Purkinje cell (primary cell): ENCODE measurements at places on chromosomes 2 and 18. TPM values are rescaled to one million over a fixed set of nuclear protein-coding genes. Genes with fewer than 3 reads are reported as not detected.

The ASB18 gene
- polyA plus RNA-seq = 0.62 TPM in 1 of 2 replicates, not detected in the other

The PLCD4 gene
- 12.3 and 13.9 TPM in 2 replicates for polyA plus RNA-seq

The SLC30A3 gene
- 6.0 TPM in 1 of 2 replicates, not detected in the other for polyA plus RNA-seq

The PAIP2B gene
- 1.2 and 1.4 TPM in 2 replicates for polyA plus RNA-seq

The SRD5A2 gene
- not detected in 2 replicates for polyA plus RNA-seq

The CXCR4 gene
- polyA plus RNA-seq = 4.0 and 6.1 TPM in 2 replicates

The CNDP1 gene
- 2.3 and 4.6 TPM in 2 replicates for polyA plus RNA-seq

The MYO7B gene
- not detected in 2 replicates for polyA plus RNA-seq

The TLK1 gene
- 68.8 and 105 TPM in 2 replicates for polyA plus RNA-seq
